ENCODE measurements at places on chromosomes 12 and 14.
A peak's percentile ranks its signal among the peaks of the same experiment; 100 is the strongest.

- no peak for DNase-seq
Observed at GRCh38 chr14:94795372-94795771, 25.5 kb upstream of the GSC start.

DNA sequence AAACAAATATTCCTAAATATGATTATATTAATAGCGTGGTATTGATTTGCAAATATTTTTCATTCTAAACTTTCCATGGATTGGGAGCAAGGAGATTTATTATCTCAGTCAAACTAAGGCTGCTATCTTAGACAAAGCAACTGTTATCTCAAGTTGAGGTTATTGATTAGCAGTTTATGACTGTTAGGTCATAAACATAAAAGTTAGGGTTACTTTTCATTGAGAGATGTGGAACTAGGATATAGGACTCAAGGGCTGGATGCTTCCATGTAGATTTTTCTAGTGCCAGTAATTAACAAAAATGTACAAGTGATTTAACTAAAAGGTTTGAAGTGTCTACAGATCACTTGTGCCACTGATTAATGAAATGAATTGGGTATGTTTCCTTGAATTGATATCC is 19.1 kb downstream of the SCFD1 start:
- DNase-seq: no peak

DNA sequence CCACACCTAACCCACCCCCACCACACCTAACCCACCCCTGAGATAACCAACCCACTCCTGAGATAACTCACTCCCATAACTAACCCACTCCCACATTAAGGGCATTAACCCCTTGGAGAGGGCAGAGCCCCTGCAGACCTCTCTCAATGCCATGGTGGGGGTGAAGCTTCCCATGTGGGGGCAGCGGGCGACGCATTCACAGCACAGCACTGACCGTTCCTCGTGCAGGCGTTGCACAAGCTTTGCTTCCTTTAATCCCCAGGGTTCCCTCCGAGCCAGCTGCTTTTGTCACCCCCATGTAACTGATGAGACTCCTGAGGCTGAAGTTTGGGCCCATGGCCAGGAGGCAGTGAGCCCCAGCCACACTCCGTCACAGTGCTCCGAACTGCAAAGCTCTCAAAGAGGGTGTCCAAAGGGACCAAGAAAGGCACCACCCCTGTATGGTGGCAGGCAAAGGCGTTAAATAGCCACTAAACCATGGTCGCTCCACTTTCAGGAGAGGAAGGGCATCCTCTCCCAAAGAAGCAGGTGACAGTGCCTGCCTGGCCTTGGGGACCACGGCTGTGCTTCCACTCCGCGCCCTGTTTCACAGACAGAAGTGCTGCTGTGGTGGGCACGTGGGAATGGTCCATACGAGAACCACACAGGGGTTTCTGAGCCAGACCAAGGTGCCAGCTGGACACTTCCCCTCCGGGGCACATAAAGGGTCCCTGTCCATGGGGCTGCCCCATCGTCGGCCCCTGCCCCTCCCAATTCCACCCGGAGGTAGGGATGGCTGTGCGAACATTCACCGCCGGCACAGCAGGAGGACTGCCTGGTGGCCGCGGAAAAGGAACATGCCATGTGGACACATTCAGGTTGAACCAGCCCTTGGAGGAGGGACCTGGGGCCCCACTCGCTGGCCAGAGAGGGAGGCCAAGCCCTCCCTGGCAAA is 28.3 kb downstream of the GALNT9 start:
- DNase-seq: no peak

DNA sequence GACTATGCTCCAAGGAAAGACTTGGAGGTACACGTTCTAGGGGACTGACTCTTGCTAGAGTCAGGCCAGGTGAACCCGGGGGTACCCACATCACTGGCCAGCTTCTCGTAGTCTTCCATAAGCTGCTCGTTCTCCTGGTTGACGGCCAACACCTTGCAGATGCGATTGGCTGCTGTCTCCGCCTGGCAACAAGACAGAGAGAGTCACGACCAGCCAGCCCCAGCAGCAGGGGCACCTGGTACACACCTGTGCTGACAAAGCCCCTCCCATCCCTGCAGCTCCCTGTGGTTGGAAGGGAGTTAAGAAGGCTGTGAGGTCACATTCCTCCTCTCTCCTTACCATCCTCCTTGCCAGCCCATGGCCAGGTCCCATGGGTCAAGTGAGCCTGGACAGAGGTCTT is 85.5 kb downstream of the ACTN1 start:
- no peak for DNase-seq

DNA sequence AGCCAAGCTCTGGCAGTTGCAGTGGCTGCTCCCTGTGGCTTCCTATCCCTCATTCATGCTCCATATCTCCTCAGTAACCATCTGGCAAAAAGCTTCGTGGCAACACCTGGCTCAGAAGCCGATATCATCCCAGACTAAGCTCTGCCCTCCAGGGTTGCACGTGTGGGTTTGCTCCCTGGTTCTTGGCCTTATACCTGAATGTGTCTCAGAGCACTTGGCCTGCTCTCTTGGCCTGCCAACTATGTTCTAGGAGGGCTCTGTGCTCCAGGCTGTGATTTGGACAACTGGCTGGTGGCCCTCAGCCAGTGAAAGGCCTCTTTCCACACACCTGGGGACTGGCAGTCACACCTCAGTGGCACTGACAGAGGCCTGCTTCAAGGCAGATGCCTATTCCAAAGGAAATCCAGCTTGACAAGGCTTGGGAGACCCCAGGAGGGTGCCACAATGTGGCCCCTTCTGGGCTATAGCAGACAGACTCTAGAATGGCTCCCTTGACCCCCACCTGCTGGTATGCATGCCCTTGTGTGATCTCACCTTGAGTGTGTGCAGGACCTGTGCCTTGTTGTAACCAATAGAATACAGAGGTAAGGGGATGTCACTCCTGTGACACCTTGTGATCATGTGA is 10.5 kb downstream of the PLD4 start:
- DNase-seq: no peak

GRCh38 chr12:47812797-47813510 is 6.7 kb downstream of the HDAC7 start:
- peak; percentile 93 for DNase-seq

GRCh38 chr12:52241205-52241842 is 8.3 kb downstream of the KRT7 start:
- peak; percentile 42 for DNase-seq

DNA sequence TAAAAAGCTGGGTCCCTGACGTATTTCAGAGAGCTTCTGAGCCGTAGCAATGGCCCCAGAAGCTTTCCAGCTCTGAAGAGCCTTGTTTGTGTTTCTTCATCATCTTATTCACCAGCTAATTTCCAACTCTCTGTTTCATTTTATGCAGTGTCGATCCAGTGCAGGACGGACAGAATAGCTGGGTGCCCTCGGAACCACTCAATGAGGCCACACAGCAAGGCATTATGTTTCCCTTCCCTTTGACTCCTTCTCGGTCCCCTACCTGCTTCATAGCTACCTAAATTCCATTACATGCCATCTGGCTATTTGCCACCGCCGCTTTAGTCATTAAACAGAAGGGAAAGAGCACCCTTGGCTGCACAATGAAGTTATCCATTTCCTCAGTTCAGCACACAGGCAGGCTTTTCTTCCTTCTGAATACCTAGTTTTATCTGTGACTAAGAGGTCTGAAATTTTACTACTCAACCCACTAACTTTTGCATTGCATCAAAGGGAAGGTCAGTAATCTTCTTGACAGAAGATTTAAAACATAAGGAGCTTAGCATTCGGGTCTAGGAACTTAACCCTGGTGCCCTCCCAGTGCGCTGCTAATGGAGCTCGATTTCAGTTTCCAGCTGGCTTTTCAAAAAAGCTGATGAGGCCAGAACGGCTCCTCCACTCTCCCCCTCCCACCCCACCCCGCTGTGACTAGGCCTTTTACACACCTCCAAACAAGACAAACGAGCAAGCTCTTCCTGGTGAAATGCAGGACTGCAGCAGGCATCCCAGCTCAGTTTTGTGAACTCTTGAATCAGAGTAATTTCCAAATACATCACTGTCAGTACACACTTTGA is 176.8 kb downstream of the GXYLT1 start:
- no peak for DNase-seq

- DNase-seq: no peak
Observed at GRCh38 chr14:71246539-71246938, 339.3 kb downstream of the PCNX1 start.

Data from suppressor macrophage treated with lipopolysaccharide for 1 hour (primary cell).